BE2C (cell line): ENCODE measurements at places on chromosomes 1 and 21.

- DNase-seq: no peak
Measured at GRCh38 chr1:96095849-96096612, 625.6 kb upstream of the PTBP2 start.

GRCh38 chr1:66940981-66941380 lies 16.2 kb downstream of the MIER1 start:
- no peak for DNase-seq

DNA sequence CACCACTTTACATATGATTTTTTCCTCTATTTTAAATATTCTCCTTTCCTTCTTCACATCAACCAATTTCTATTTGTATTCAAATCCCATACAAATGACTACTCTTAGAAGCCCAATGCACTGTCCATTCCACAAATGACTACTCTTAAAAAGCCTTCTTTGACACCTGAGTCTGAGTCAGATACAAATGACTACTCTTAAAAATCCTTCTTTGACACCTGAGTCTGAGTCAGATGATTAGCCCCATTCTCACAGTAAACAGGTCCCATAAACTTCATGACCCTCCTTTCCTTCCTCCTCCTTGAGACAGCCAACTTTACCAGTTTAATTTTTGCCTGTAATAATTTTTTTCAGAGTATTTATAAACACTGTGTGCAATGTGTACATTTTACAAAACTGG lies 231.3 kb upstream of the USP25 start:
- no peak for DNase-seq

DNA sequence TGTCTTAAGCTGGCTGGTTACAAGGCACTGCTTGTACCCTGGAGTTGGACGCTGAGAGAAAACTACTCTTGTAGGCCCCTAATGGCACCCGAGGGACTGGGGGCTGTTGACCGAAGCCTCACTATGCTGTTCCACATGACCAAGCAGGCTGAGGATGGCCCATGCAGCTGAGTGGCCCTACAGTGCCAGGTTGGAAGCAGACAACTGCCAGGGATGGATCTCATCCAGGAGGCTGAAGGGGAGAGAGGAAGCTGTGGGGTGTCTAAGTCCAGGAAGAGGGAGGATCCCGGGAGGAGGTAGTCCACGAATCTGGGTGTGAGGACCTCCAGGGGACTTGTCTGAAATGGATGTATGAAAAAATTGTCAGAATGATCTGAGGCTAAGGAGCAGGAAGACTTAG lies 45.8 kb downstream of the FOXD2 start:
- no peak for DNase-seq

- no peak for DNase-seq
Measured at GRCh38 chr1:188735567-188735966, 1742.1 kb downstream of the BRINP3 start.

- no peak for DNase-seq
Measured at GRCh38 chr1:24463776-24464735, 38.6 kb upstream of the RCAN3 start.

- DNase-seq: no peak
Measured at GRCh38 chr1:173293756-173294155, 86.6 kb upstream of the TNFSF4 start.

- DNase-seq: no peak
Measured at GRCh38 chr1:150683914-150684313, 13.0 kb downstream of the GOLPH3L start.

- DNase-seq: no peak
Measured at GRCh38 chr1:25431955-25432719, 1.4 kb downstream of the MACO1 start.

DNA sequence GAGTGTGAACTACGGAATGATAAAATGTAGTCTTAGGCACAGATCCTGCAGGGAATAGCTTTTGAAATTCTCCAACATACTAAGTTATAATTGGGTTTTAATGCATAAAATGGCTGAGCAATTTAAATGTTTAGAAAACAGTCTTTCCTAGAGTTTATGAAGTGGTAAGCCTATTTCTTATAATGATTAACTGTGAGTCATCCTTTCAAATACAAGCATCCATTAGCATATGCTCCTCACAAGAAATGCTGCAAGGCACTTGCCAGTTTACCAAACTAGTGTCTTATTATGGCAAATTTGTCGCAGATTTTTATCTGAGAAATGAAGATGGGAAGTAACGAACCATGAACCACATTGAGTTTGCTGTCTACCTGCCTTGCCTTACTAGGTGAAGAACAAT lies 101.3 kb upstream of the ESRRG start:
- no peak for DNase-seq

DNA sequence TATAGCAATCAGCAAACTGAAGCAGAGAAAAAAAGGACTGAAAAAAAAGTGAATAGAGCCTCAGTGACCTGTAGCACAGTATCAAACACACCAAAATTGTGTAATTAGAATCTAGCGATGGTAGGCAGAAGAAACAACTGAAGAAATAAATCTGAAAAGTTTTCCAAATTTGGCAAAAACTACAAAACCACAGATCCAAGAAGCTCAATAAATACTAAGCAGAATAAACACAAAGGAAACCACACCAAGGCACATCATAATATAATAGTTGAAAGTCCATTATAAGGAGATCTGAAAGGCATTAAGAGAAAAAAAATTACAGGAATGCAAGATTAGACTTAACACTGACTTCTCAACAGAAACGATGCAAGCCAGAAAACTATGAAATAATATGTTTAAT lies 7.1 kb upstream of the IL12RB2 start:
- no peak for DNase-seq

- no peak for DNase-seq
Measured at GRCh38 chr1:172670791-172671190, 11.9 kb downstream of the FASLG start.

DNA sequence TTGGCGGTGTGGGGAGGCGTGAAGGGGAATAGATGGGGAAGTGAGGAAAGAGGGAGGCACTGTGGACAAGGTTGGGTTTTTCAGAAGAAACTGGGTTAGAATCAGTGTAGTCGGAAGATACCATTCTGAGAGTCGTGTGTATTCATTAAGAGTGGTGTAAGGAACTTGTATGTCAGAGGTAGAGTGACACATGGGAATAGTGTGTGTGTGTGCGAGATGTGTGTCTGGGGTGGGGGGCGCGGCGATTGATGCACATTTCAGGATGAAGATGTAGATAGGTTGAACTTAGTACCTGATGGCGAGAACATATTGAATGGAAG lies 878 bp downstream of the SMG7 start:
- DNase-seq: no peak

DNA sequence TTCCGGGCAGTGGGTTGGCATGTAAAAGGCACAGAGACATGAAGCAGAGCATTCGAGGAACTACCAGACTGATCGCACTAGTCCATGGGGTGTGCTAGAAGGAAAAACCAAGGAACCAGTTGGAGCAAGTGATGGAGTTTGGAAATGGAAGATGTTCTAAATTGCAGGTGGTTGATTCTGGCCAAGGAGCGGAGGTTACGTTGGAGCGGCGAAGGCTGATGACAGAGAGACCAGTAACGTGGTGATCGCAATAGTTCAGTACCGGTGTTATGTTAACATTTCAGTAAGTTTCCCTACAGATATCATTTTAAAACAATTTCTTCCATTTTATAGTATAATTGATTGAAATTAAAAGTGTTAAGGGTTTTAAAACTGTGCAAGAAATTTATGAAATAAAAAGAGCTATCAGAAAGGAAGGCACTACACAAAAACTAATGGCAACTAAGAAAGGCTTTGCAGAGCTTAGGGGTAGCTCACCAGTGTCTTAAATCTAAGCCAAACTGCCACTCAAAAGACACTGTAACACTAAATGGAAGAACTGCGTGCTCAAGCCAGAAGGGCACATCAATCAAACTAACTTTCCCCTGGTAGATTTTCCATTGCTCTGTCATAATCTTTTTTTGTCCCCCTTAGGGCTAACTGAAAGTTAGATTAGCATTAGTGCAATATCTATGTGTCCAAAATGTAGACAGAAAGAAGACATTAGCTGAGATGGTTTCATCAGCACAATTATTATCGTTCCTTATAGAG lies 11.3 kb upstream of the HEATR1 start:
- no peak for DNase-seq

DNA sequence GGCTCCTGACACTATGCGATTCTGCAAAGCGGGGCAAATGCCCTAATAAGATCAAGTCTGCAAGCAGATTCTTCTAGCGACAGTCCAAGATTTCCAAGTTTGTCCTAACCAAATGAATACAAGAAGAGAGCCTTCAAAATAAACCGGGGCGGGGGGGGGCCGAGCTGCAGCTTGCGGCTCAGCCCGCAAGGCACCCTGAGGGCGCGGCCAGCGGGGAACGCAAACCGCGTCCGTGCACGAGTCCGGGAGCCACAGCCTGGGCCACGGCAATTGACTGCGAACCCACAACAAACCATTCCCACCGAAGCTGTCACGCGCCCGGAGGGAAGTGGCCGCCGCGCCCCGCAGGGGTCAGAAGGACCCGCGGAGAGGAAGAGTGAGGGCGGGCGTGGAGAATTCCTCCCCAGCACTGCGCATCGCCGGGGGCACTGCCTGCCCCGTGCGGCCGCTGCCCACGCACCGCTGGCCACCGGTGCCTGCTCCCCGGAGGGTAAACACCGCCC lies 687 bp downstream of the TGFBR3 start:
- peak; percentile 10 for DNase-seq

- no peak for DNase-seq
Measured at GRCh38 chr1:214008791-214009422, 21.1 kb downstream of the PROX1 start.

GRCh38 chr21:26127918-26128317 lies 42.7 kb downstream of the APP start:
- no peak for DNase-seq

DNA sequence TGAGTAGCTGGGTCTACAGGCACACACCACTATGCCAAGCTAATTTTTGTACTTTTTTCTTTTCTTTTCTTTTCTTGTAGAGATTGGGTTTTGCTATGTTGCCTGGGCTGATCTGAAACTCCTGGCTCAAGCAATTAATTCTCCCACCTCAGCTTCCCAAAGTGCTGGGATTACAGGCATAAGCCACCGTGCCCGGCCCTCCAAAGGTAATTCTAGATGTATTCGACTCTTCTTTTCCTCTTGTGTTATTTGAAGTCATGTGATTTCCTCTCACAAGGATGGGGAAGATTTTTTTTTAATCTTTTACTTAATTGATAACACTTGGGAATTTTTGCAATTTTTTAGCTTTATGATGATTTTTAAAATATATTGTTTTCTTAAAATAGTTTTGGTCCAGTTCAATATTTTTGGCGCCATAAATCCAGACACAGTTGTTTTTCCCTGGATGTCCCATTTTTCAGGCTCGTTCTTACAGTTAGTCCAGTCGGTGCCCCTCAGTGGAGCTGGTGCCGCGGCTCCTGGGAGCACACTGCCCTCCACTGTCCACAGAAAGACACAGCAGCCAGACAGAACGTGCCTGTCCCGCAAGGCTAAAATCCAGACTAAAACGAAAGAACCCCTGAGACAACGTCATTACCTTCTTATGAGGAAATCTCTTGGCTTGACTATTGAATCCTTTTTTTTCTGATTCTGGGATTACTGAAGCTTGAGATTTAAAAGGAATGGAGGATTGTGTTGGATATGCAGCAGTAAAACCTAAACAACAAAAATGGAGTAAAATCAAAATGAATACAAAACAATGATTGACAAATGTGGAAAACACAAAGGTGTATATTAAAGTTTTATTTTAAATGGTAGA lies 22.4 kb downstream of the STPG1 start:
- peak; percentile 65 for DNase-seq

DNA sequence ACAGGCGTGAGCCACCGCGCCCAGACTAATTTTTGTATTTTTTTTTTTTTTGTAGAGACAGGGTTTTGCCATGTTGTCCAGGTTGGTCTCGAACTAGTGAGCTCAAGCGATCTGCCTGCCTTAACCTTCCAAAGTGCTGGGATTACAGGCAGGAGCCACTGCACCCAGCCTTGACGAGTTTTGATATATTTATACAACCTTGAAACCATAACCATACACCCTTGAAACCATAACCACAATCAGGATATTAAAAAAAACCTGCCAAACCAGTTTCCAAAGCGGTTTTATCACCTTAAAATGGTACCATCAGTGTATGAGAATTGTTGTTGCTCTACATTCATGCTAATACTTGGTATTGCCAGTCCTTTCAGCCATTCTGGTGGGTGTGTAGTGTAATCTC lies 3.7 kb upstream of the PHACTR4 start:
- no peak for DNase-seq

DNA sequence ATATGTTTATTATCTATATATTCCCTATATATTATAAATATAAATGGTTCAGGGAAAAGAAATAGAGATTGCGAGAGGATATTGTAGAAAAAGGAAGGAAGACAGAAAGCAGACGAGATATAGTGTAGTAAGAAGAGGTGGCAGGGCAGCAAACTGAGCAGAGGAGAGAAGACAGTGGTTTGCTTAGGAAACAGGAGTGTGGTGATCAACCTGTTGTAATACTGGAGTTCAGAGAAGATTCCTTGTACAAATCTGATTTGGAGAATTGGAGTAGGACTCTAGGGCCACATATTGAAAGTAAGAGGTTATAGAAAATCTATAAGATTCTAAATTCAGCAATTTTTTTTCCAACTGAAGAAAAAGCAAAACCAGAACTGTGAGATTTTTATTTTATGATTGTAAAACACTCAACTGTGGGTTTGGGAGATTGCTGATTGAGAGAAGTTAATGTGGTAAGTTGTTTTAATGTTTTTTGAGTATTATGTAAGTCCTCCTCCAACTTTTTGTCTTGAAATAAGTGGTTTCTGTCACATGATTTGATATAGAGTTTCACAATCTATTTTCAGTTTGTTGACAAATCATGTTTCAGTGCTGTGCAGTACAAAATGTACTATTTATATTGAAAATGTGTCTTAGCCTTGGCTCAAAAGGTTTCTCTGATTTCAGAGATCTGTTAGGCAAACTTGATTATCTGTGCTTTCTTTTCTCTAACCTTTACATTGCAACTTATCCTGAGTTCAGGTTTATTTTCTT lies 9.6 kb upstream of the AMY2B start:
- no peak for DNase-seq

DNA sequence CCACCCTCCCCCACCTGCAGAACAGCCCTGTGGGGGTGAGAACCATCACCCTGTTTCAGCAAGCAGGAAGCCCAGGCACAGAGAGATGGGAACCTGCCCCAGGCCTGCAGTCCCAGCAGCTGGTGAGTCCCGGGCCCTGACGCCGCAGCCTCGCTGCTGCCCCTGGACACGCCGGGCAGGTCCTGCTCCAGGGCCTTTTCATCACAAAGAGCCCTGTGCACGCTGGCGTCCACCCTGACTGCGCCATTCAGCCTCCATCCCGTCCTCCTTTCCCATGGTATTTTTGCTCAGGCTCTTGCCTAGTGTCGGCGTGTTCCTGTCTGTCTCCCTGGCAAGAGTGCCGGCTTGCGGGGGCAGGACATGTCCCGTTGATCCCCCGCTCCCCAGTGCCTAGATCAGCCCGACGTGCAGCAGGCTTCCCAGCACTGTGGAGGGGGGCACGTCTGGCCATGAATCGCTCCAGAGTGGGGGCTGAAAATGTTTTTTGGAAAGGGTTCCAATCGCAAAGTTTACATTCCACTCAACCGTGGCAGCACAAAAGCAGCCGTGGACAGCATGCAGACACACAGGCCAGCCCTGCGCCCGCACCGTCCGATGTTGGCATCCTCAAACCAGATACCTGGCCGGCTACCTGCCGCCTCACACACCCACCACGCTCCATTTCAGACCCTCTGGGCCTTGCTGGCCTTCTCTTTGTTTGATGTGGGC lies 6.3 kb upstream of the TTC34 start:
- DNase-seq: no peak
